Naive B cell (primary cell): ENCODE measurements at places on chromosomes 13 and 19.
A peak's percentile ranks its signal among the peaks of the same experiment; 100 is the strongest.

- H3K27ac ChIP-seq, result no peak within 1 kb of the TSS
- H3K4me1 ChIP-seq, result no peaks in the 10 kb centered on the region
- H3K36me3 ChIP-seq, result no peaks in the 10 kb centered on the region
- DNase-seq, result no peak
Measured at GRCh38 chr13:94479616-94480015, at the start of gene DCT. Gene DCT (minus strand): TSS chr13:94479682. CDS start chr13:94479255, 427 bp downstream.

- no peak overlapping the region for H3K27ac ChIP-seq
- H3K4me3 ChIP-seq, result no peak overlapping the region
- no peak for DNase-seq
- H3K36me3 ChIP-seq, result no peaks in the 10 kb centered on the region
- H3K4me1 ChIP-seq, result no peaks in the 10 kb centered on the region
Measured at GRCh38 chr13:43265028-43265427, 241.6 kb downstream of the DNAJC15 start.

GRCh38 chr13:21458451-21458812 is 671 bp downstream of the ZDHHC20 start:
- peaks cover 28% of the 10 kb centered on the region for H3K4me1 ChIP-seq
- peak overlapping the region; percentile 94 for H3K4me3 ChIP-seq
- H3K27me3 ChIP-seq, result no peaks in the 10 kb centered on the region
- peak overlapping the region; percentile 95 for H3K27ac ChIP-seq
- DNase-seq, result peak; percentile 40

- no peak overlapping the region for H3K4me3 ChIP-seq
- no peak overlapping the region for H3K27ac ChIP-seq
- no peak for DNase-seq
- H3K36me3 ChIP-seq, result peaks cover 8% of the 10 kb centered on the region
- no peaks in the 10 kb centered on the region for H3K4me1 ChIP-seq
Measured at GRCh38 chr19:50739132-50739913, 16.2 kb downstream of the CLEC11A start.

- no peak overlapping the region for H3K4me3 ChIP-seq
- H3K27me3 ChIP-seq, result no peaks in the 10 kb centered on the region
- no peak overlapping the region for H3K27ac ChIP-seq
- DNase-seq, result no peak
Measured at GRCh38 chr13:39397896-39398265, 205.1 kb downstream of the LHFPL6 start.

DNA sequence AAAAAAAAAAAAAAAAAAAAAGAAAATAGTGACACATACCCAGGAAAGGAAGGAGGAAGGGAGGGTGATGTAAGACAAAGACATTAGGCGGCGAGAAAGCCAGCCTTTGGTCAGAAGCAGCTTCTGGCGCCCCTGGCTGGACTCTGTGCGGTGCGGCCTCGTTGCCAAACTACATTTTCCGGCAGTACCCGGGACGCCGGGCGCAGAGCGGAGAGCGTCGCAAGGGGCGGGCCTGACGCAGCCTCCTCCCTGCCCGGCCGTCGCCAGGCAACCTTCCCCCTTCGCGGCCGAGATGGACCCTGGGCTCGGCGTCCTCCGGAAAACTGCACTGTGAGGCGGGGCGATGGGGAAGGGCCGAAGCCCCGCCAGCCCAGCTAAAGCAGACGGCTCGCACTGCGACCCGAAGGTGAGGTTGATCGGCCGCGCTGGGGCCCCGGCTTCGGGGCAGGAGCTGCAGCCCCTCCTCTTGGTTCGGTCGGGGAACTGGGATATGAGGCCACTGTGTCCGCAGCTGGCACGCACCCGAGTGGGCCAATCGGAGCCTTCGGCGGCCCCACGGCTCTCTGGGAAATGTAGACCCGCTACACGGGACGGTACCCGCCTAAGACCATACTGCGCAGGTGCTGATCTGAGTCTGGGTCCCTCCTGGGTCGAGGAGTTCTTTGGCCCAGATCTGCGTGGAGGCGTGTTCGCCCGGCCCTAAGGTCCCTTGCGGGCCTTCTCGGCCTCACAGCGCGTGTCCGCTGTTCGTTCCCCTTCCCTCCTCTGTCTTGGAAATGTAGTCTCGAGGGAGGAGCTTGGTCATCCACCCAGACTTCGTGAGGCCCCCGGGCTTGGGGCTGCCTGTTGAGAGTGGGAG is 2.3 kb upstream of the MZF1 start:
- H3K4me1 ChIP-seq, result peaks cover 64% of the 10 kb centered on the region
- H3K36me3 ChIP-seq, result no peaks in the 10 kb centered on the region
- H3K27me3 ChIP-seq, result no peaks in the 10 kb centered on the region

- H3K27ac ChIP-seq, result no peak overlapping the region
- H3K36me3 ChIP-seq, result peaks cover 4% of the 10 kb centered on the region
- H3K4me3 ChIP-seq, result no peak overlapping the region
- no peak for DNase-seq
- H3K4me1 ChIP-seq, result no peaks in the 10 kb centered on the region
Measured at GRCh38 chr13:19940106-19940505, 18.4 kb upstream of the ZMYM2 start.

DNA sequence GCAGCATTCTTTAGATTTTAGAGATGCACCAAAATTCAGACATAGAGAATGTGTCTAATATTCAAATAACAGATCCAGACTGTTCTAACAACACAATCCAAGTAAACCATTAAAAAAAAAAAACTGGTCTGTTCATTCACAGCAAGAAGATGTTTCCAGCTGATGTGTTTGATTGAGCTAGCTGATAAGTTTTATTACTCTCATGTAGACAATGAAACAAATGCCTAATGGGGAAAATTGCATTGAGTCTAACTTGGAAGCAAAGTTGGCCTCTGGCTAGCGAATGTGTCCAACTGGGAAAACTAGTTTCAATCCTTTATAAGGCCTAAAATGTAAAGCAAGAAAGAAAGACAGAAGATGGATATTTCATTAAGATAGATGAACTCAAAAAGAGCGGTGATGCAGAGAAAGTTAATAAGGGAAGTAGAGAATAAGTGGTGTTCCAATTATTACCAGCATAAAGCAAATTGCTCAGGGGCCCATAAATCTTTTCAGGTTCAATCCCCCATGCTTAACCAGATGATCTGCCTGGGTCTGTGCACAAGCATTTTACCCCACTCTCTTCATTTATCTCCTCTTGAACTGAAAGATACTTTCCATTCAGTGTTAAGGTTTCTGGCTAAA is 54.2 kb downstream of the PCDH9 start:
- H3K27ac ChIP-seq, result no peak overlapping the region
- no peak overlapping the region for H3K4me3 ChIP-seq
- no peaks in the 10 kb centered on the region for H3K27me3 ChIP-seq
- no peak for DNase-seq
- H3K4me1 ChIP-seq, result no peaks in the 10 kb centered on the region
- no peaks in the 10 kb centered on the region for H3K36me3 ChIP-seq

- no peaks in the 10 kb centered on the region for H3K4me1 ChIP-seq
- no peak for DNase-seq
- no peak overlapping the region for H3K4me3 ChIP-seq
- no peak overlapping the region for H3K27ac ChIP-seq
- no peaks in the 10 kb centered on the region for H3K27me3 ChIP-seq
Measured at GRCh38 chr13:113050734-113051431, 54.7 kb upstream of the F7 start.

- DNase-seq, result no peak
- no peaks in the 10 kb centered on the region for H3K36me3 ChIP-seq
- no peak overlapping the region for H3K4me3 ChIP-seq
- no peaks in the 10 kb centered on the region for H3K27me3 ChIP-seq
- peak overlapping the region; percentile 82 for H3K27ac ChIP-seq
Measured at GRCh38 chr13:95289020-95289444, 12.2 kb downstream of the ABCC4 start.

- H3K4me3 ChIP-seq, result no peak overlapping the region
- H3K27me3 ChIP-seq, result peaks cover 9% of the 10 kb centered on the region
- H3K4me1 ChIP-seq, result peaks cover 3% of the 10 kb centered on the region
- no peaks in the 10 kb centered on the region for H3K36me3 ChIP-seq
Measured at GRCh38 chr13:44058067-44058466, 178.4 kb downstream of the LACC1 start.

DNA sequence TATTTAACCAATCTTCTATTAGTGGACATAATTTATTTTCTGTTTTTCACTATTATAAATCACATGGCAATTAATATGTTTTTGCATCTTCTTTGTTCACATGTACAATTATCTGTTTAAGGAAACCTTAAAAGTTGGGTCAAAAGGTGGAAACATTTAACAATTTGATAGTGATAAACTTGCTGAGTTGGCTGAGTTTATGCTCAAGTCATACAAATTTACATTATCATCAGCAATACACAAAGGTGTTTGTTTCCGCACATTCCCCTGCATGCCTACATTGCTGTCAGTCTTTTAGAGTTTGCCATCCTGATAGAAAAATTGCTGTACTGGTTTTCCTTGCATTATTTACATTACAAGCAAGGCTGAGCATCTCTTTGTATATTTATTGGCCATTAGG is 139.5 kb downstream of the KCNRG start:
- H3K27me3 ChIP-seq, result no peaks in the 10 kb centered on the region
- H3K4me3 ChIP-seq, result no peak overlapping the region
- H3K4me1 ChIP-seq, result peaks cover 28% of the 10 kb centered on the region
- DNase-seq, result no peak
- no peaks in the 10 kb centered on the region for H3K36me3 ChIP-seq
- no peak overlapping the region for H3K27ac ChIP-seq

DNA sequence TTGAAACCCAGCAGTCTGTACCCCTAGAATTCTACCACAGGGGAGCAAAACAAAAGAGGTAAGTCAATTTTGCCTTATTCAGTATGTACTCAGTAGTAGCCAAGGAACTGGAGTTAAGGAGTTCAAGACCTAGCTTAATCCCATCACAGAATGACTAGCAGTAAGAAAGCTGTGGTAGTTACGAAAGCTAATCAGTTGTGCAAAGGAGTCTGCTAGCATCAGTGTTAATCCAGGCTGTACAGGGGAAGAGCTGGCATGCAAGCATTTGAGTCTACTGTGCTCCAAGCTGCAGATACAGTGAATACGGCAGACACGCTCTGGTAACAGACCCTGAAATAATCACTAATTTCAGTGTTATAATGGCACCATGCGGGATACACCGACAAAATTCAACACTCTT is 4.7 kb downstream of the DNMT1 start:
- no peak overlapping the region for H3K4me3 ChIP-seq
- DNase-seq, result no peak
- no peaks in the 10 kb centered on the region for H3K36me3 ChIP-seq
- no peak overlapping the region for H3K27ac ChIP-seq

GRCh38 chr19:11763611-11764010 is 3.2 kb upstream of the ZNF441 start:
- peaks cover 24% of the 10 kb centered on the region for H3K4me1 ChIP-seq
- H3K27ac ChIP-seq, result no peak overlapping the region
- H3K27me3 ChIP-seq, result peaks cover 10% of the 10 kb centered on the region
- no peak for DNase-seq
- H3K4me3 ChIP-seq, result no peak overlapping the region

GRCh38 chr13:44627441-44627840 is 51.3 kb upstream of the TSC22D1 start:
- peaks cover 33% of the 10 kb centered on the region for H3K27me3 ChIP-seq
- H3K4me1 ChIP-seq, result no peaks in the 10 kb centered on the region
- H3K36me3 ChIP-seq, result no peaks in the 10 kb centered on the region
- DNase-seq, result no peak

- no peak for DNase-seq
- no peaks in the 10 kb centered on the region for H3K36me3 ChIP-seq
- peaks cover 13% of the 10 kb centered on the region for H3K4me1 ChIP-seq
- H3K4me3 ChIP-seq, result peak overlapping the region; percentile 72
- no peak overlapping the region for H3K27ac ChIP-seq
Measured at GRCh38 chr19:29881386-29881785, 60.7 kb upstream of the URI1 start.

GRCh38 chr19:42198676-42199439 is 18.6 kb downstream of the DEDD2 start:
- H3K36me3 ChIP-seq, result peaks cover 12% of the 10 kb centered on the region
- no peaks in the 10 kb centered on the region for H3K27me3 ChIP-seq
- peak overlapping the region; percentile 92 for H3K4me3 ChIP-seq
- H3K27ac ChIP-seq, result peak overlapping the region; percentile 92
- H3K4me1 ChIP-seq, result peaks cover 75% of the 10 kb centered on the region
- DNase-seq, result peak; percentile 77

DNA sequence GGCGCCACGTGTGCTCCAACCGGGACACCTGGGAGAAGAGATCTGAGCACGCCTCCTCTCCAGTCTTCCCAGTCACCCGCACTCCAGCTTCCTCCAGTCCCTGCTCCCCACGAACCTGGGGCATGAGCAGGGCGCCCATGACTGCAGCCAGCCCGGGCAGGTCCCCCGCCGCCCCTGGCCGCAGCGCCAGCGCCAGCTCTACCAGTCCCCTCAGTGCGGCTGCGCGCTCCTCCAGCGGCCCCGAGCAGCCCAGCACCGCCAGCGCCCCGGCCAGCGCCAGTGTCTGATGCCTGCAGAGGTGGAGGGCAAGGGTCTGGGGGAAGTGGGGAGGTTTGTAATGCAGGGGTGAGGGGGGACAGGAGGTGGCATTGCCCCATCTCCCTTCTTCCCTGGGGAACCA is 13.1 kb downstream of the SH2D3A start:
- H3K4me1 ChIP-seq, result peaks cover 32% of the 10 kb centered on the region
- H3K27ac ChIP-seq, result no peak overlapping the region
- no peak for DNase-seq
- H3K36me3 ChIP-seq, result no peaks in the 10 kb centered on the region
- no peak overlapping the region for H3K4me3 ChIP-seq

GRCh38 chr13:28490061-28490460 is 4.9 kb downstream of the FLT1 start:
- H3K27ac ChIP-seq, result no peak overlapping the region
- peaks cover 56% of the 10 kb centered on the region for H3K27me3 ChIP-seq
- H3K4me1 ChIP-seq, result peaks cover 22% of the 10 kb centered on the region
- H3K36me3 ChIP-seq, result peaks cover 8% of the 10 kb centered on the region
- no peak for DNase-seq

GRCh38 chr13:75416327-75417011 is 65.5 kb downstream of the TBC1D4 start:
- no peak for DNase-seq
- no peaks in the 10 kb centered on the region for H3K36me3 ChIP-seq
- H3K4me3 ChIP-seq, result no peak overlapping the region
- H3K27ac ChIP-seq, result no peak overlapping the region
- H3K27me3 ChIP-seq, result peaks cover 5% of the 10 kb centered on the region

DNA sequence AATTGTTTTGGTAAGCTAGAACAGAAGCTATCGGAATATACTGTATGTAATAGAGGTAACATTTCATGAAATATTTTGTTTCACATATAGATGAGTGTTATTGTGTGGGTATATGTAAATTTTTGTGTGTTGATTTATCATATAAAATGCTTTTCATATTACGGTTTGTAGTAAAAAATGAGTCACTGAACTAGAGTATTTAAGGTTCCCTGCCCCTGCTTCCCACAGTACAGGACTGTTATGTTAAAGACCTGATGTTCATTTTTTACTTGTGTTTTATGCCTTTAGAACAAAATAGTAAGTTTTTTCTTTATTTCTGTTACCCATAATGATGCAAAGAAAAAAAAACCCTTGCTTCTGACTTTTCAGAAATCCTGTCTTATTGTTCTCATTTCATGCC is 243.4 kb downstream of the ENOX1 start:
- H3K4me3 ChIP-seq, result no peak overlapping the region
- H3K4me1 ChIP-seq, result no peaks in the 10 kb centered on the region
- H3K27me3 ChIP-seq, result no peaks in the 10 kb centered on the region
- H3K36me3 ChIP-seq, result no peaks in the 10 kb centered on the region
- no peak overlapping the region for H3K27ac ChIP-seq

DNA sequence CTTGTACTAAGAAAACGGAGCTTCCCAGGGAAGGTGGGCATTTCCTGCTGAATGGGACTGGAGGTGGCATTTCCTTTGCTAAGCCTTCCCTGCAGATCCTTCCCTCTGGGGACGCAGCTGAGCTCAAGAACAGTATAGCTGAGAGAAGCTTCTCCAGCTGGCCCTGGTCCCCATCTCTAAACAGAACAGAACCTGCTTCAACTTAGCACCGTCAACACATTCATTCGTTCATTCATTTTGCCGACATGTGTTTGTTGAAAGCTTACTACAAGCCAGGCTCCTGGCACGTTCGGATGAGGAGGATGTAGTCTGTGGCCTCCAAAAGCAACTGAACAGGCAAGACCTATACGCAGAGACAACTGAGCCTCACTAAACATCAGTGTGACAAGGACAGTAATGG is 36.6 kb upstream of the PEPD start:
- peak overlapping the region; percentile 32 for H3K27ac ChIP-seq
- peaks cover 8% of the 10 kb centered on the region for H3K27me3 ChIP-seq
- H3K4me3 ChIP-seq, result no peak overlapping the region
